Activated gamma-delta T cell (primary cell): ENCODE measurements at places on chromosomes 13 and 19.

GRCh38 chr13:112910616-112911280 is 58.3 kb upstream of the MCF2L start:
- no peak for DNase-seq

DNA sequence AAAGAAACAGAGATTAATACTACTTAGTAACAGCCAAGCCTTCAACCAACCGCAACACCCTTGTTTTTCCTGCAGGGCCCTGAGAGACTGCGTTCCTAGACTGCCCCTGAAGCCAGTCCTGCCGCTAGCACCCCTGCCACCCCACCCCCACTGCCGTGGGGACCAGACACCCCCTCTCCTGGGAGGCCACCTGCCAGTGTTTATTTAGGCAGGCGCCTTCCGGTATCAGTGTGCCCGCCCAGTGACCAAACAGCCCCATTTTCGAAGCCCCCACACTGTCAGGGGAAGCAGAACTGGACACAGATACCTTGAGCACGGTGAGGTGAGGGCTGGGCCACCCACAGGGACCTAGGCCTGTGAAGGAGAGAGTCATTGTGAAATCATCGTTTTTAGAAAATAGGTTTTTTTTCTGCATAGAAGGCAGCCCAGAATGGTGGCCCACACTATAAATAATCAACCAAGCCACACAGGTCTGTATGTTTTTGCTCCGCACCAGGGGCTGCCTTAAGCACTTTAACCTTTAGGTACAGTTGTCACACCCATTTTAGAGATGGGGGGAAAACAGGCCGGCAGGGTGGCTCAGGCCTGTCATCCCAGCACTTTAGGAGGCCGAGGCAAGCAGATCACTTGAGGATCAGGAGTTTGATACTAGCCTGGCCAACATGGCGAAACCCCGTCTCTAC is 3.5 kb upstream of the TLE5 start:
- DNase-seq, result no peak

DNA sequence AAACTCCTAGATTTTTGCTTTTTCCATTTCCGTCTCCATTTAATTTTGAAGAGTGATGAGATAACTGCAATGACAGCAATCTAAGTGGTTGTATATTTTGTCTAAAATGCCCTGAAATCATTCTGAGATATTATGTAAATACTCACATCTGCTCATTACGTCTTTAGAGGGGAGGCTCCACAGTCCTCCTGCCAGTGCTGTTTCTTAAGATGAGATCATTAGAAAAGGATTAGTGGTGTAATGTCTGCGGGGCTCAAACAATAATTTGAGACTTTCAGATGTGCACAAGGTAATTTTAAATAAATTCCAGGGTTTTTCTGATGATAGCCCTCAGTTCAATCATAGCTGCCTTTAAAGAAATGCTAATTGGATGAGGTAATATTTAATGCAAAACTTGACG is 437.9 kb downstream of the FOXO1 start:
- DNase-seq, result no peak

DNA sequence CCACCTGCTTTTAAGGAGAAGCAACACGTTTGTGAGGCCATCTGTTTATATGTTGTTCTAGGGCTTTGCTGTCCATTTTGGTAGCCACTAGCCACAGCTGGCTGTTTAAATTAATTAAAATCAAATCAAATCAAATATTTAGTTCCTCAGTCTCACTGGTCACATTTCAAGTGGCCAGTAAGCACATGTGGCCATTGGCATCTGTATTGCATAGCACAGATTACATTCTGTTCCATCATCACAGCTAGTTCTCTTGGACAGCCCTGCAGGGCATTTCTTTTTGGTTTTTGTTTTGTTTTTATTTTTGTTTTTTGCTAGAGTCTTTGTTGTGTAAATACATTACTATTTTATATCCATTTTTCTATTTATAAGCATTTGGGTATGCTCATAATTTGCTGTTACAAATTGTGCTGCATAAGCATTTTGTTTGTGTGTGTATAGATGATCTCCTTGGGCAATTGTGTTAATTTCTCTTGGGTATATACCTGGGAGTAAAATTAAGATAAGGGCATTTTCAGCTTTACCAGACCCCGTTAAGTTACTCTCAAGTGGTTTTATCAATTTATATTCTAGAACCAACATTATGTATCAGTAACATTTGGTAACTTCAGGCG is 31.3 kb downstream of the SAE1 start:
- no peak for DNase-seq

DNA sequence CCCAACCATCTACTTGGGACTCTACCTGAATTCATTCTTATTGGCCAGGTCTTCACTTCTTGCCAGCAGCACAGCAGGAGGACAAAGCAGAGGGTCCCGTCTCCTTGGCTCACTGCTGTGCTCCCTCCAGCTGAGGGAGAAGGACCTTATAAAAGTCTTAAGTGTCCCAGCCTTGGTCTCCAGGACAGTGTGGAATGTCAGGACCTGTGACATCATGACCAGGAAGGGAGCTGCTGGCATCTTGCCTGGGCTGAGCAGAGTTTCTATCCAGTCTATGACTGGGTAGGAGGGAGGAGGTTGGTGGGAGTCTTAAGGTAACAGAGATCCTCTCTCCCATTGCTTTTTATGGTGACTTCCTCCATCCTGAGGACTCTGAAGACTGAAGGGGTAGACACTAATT is 56.6 kb upstream of the ANKRD10 start:
- no peak for DNase-seq

GRCh38 chr13:98653463-98653985 is 76.6 kb upstream of the STK24 start:
- DNase-seq, result no peak
